ENCODE measurements at places on chromosomes 5 and 9.

GRCh38 chr5:175623088-175623487 lies 34.8 kb upstream of the HRH2 start:
- DNase-seq, result no peak

DNA sequence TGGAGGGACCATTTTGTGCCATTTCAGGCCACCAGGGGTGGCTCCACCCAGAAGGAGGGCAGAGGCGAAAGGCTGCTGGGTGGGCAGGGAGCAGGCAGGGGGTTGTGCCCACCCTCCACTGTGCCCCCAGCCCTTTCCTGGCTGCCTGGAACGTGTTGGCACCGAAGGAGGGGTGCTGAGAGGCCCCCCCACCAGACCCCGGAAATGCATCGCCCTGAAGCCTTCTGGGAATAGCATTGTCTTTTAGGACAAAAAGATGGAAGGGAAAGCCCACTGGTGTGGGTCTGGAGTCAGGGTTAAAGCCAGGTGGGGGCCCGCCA lies 5.1 kb downstream of the NOXA1 start:
- DNase-seq, result no peak

- no peak for DNase-seq
These were observed 180.4 kb downstream of the GAS1 start for GRCh38 chr9:86766912-86767311.

GRCh38 chr9:122402874-122403273 lies 32.0 kb downstream of the PTGS1 start:
- DNase-seq, result no peak

DNA sequence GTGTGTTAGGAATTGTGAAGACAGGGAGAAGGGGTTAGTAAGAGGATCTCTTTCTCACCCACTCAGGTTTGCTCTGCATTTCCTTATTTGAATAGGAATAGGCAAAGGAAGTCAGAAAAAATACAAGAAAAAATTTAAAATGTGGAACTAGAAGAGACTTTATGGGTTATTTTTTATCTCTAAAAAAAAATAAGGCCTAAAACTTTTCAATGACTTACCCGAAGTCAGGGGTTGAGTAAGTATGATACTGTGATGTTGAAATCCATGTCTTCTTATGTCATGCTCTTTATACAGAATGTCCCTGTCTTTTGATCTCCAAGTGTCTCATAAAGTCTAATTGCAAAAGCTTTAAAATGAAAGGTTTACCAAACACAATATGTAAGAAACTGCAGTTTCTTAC lies 148.3 kb upstream of the PIK3R1 start:
- no peak for DNase-seq

DNA sequence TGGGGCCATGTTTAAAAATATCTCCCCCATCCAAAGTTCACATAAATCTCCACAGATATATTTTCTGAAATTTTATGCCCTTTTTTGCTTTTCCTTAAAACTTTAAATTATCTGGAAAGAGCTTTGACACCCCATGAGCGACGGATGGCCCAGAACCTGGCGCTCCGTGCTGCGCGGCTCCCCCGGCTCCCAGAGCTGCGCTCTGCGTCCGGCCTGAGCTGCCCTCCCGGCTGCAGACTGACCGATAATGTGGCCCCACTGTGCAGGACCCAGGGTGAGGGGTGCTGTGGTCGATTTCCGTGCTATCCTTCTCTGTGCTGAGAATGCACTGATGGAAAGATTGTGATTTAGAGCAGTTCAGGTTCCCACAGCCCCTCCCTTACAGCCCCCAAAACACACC lies 292.3 kb upstream of the IRX4 start:
- DNase-seq, result no peak

- no peak for DNase-seq
These were observed 1019.0 kb downstream of the CDH18 start for GRCh38 chr5:18968966-18969365.

- no peak for DNase-seq
These were observed 156.5 kb upstream of the NFIL3 start for GRCh38 chr9:91580136-91580535.

GRCh38 chr9:116843863-116844620 lies 156.9 kb downstream of the TRIM32 start:
- no peak for DNase-seq

- DNase-seq, result no peak
These were observed 18.9 kb upstream of the FAM174A start for GRCh38 chr5:100516285-100516684.

DNA sequence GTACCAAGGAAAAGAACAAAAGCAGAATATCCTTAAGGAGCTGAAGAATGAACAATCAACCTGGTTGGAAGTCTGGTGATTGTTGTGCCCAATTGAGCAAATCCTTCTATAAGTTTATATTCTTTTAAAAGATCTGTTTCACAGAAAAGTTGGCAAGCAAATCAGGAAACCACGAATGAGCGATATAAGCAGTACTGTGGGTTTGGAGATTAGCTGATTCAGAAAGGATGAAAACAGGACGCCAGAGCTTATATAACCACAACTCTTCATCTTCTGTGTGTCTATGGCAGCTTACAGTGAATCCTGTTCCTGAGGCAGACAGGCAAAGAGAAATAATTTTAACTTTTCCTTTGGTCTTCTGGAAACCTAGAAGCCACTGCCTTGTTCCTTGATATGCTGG lies 61.7 kb downstream of the SLC38A9 start:
- no peak for DNase-seq

DNA sequence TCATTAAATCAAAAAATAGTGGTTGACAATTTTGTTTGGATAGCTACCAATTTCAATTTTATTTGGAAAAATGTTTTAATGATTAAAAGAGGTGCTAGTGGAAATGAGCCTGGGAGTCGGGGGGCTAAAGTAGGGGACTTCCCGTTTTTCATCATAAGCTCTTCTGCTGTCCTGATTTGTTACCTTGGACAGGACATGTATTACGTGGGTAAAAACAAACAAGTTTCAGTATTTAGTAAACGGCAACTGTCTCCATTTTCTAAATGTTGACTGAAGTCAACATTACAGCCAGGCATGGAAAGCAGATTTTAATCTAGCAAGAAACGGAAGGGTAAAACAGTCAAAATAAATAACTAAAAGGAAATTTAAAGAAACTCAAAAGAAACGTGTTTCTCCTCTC lies 212.3 kb upstream of the GRAMD2B start:
- DNase-seq, result no peak

GRCh38 chr5:69217151-69217511 lies 17.6 kb upstream of the CDK7 start:
- no peak for DNase-seq

DNA sequence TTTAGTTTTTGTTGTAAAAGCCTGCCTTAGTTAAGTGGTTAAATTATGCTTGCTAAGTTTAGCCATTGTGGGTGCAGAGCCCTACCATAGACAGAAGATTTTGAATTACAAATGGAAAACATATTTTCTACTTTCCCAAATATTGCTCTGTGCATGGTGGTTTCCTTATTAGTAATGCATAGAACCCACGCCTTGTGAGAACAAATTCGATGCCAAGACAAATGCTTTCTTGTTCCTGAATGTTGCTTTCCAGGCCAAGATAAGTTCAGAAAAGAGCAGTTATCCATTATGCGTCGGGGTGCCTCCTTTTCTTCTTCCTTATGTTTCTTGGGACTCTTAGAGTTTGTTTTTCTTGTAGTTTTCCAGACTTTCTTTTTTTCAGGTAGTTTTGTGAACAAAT lies 31.0 kb upstream of the GARNL3 start:
- no peak for DNase-seq

GRCh38 chr9:125608489-125609224 lies 98.4 kb downstream of the MAPKAP1 start:
- no peak for DNase-seq

GRCh38 chr5:172860520-172861443 lies 26.7 kb downstream of the ERGIC1 start:
- DNase-seq, result no peak

- no peak for DNase-seq
These were observed 205.3 kb upstream of the HAPLN1 start for GRCh38 chr5:83925955-83926337.

DNA sequence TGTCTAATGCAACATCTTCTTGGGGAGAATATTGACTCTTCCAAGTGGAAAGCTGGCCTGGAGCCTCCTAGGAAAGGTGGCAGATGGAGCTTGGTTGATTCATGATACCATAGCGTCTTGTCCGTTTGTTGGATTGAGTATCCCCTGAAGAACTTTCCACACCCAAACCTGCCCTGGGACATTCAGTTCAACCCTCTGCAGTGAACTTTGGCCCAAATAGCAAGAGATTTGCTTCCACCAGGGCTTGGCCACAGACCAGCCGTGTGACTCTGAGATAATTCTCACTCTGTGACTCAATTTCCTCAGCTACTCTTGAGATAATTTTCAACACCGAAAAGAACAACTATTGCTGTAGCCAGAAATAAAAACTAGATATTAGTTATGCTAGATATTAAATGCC lies 108.0 kb upstream of the RAD23B start:
- no peak for DNase-seq

- no peak for DNase-seq
These were observed 75.0 kb downstream of the LIX1 start for GRCh38 chr5:97067296-97067850.

- DNase-seq, result no peak
These were observed 183.2 kb downstream of the TLR4 start for GRCh38 chr9:117887383-117887782.

- no peak for DNase-seq
These were observed 751.6 kb downstream of the TLR4 start for GRCh38 chr9:118455788-118456187.

DNA sequence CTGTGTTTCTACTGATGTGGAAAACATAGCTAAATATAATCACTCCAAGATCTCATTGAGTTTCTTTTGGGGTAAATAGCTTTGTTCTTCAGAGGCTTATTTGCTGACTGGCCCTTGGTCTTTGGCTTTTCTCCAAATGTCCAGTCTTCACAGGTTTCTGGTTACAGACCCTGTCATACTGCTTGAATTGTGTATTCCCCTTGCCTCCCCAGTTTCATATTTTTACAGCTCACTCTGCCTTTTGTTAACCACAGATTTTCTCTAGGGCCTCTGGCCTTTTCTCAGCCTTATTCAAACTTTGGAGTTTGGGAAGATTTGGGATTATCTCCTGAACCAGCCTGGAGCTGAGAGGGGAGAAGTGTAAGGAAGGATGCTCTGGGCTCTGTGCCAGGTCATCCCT lies 23.9 kb downstream of the ISOC1 start:
- DNase-seq, result no peak

DNA sequence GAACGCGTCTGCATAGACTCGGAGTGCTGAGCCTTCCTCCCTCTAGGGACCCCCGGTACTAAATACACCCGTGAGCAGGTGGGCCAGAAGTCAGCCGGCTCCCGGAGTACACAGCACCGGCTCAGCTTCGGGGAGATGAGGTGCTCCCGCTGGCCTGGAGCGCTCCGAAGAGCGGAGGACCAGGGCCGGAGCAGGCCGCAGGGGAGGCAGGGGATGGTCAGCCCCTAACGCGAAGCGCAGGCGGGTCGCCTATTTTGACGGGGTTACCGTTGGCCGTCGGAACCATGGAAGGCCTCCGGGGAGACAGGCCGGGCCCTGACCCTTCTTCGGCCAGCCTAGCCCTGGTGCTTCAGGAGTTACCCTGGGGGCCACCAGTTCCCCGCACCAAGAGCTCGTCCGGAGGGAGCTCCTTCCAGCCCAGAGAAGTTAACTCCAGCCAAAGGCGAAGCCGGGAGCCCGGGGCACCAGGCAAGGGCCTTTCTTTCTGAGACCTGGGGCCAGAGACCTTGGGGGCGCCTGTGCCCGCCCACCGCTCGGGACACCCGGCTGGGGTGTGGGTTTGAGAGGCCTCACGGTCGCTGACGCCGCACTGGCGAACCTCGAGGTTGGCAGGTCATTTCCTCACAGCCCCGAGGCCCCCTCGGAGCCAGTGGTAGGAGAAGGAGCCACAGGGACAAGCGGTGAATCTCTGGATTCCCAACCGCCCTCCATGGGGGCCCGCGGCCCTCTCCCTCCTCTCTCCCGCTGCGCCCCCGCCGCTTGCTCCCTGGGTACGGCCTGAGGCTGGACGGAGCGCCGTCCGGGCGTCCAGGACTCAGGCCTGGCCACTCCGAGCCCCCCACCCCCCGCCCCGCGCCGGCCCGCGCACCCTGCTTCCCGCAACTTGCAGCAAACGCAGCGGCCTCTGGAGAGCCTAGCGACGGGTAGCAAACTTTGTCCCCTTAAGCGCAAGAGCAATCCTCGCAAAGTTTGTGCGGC lies 3.4 kb upstream of the IRX4 start:
- no peak for DNase-seq

DNA sequence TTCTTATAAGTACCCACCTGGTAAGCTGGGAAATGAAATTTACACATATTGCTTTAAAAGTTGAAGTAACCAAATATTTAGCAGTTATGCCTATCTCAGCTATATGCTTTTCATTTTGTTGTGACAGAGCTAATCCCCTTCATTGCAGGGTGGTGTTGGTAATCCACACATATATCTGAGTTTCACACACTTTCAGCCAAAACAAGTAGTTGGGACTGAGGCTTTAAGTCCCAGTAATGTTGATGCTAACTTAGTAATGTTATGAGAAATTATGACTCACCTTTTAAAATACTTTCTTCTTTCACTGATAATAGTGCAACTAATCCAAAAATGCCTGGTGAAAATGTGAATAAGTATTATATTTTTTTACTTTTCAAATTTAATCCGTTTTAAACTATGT lies 19.2 kb upstream of the RICTOR start:
- DNase-seq, result no peak

DNA sequence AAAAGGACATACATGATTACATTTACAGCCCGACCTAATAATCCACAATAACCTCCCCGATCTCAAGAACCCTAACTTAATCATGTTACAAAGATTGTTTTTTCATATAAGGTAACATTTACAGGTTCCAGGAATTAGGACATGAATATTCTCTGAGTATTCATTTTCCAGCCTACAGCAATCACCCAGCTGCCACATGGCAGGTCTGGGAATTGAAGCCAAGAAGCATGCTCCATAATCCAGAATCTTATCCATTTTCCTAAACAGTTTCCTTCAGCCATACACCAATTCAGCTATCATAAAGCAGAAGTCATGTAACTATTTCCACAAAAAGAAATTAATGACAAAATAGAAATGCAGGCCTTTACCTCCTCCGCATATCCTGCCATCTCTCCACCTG lies 163.4 kb downstream of the CAAP1 start:
- DNase-seq, result no peak

DNA sequence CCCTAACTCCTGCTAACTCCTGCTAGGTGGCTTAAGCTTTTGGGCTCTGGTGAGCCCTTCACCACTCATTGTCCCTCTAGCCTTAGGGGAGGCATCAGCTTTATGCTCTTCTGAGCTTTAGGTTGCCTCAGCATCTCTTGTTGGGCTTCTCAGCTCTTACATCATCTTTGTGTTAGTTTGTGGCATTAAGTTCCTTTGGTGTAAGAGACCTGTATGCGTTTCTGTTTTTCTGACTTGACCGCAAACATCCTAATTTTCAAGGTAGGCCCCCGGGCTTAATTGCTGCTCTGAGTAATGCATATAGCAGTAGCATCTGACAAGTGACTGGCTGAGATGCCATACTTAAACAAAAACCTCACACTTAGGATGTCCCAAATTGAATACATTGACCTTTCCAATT lies 287.8 kb upstream of the TUT7 start:
- DNase-seq, result no peak

DNA sequence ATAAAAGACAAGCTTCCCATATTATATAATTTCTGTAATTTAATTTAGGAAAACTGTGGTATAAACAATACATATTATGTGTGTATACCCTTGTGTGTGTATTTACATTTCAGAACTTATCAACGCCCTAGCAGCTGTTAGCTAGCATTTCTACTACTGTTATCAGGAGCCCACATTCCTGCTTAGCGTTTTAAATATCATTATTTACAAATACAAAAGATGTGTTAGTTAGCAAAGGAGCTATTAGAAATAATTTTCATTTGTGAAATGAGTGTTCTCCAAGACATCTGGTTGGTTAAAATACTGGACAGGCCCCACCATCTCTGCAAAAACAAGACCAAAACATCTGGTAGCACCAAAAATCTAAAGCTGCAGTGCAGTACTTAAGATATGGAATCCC lies 48.0 kb downstream of the EPB41L4A start:
- no peak for DNase-seq

All from stimulated activated CD4-positive, alpha-beta T cell treated with anti-CD3 and anti-CD28 coated beads, Interleukin-4, amount 100 ng/mL, for 24 hours (primary cell).